Right atrium auricular region (tissue), 2 donors: ENCODE measurements at places on chromosomes 11 and 22. TPM values are rescaled to one million over a fixed set of nuclear protein-coding genes. Genes with fewer than 3 reads are reported as not detected.

The CTSW gene
- 0.39 TPM for total RNA-seq

The ACO2 gene
- 447 TPM for total RNA-seq

The ANO9 gene
- total RNA-seq, result 0.75 TPM

The GRM5 gene
- not detected for total RNA-seq

The IL10RA gene
- 11.4 TPM for total RNA-seq

The FGF4 gene
- total RNA-seq, result not detected

The MS4A4A gene
- 7.8 TPM for total RNA-seq

The NRXN2 gene
- 1.4 TPM for total RNA-seq

The CD3G gene
- total RNA-seq, result 0.24 TPM

The CCDC88B gene
- total RNA-seq, result 11.7 TPM

The OSBPL5 gene
- total RNA-seq, result 11.1 TPM

The PPME1 gene
- total RNA-seq, result 35.0 TPM

The FADS3 gene
- 93.0 TPM for total RNA-seq

The RASSF10 gene
- total RNA-seq, result 1.2 TPM

The UBQLN3 gene
- not detected for total RNA-seq

The KCNQ1 gene
- total RNA-seq, result 25.1 TPM
